ENCODE measurements at places on chromosomes 16 and 17.

DNA sequence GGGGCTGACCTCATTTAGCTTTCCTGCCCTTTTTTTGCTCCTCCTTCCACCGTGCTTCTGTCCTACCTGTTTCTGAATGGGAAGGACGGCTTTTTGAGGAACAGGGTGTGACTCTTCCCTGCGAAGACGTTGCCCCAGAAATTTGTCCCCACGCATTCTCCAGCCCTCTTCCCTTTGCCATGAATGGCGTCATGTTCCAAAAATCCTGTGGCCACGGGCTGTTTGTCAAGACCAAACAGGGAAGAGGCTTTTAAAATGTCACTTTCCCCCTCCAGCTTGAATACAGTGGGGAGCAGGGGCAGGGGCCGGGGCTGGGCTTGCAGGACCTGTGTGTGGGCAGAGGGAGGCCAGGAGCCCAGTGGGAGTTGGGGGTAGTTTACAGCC lies 13.9 kb downstream of the MPRIP start:
- no peak for DNase-seq

DNA sequence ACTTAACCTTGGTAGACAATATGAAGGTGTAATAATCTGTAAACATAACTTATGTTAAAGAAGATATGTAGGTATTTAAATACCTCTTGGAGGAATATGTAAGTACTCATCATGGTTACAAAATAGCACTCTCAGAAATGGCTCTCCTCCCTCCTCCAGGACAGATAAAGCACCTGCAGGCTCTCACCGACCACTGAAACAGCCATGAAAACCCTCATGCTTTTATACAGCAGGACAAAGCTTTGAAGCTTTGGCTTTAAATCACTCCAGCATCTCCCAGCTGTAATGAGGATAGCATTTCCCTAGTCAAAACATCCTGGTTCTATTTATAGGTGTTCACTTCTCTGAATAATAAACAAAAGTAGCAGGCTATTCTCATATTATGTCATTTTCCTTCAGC lies 69.1 kb upstream of the PMFBP1 start:
- DNase-seq: no peak

GRCh38 chr17:43360376-43360738 lies 38.4 kb upstream of the ARL4D start:
- peak; percentile 82 for DNase-seq

- no peak for DNase-seq
Measured at GRCh38 chr16:8108991-8109509, 481.3 kb downstream of the TMEM114 start.

DNA sequence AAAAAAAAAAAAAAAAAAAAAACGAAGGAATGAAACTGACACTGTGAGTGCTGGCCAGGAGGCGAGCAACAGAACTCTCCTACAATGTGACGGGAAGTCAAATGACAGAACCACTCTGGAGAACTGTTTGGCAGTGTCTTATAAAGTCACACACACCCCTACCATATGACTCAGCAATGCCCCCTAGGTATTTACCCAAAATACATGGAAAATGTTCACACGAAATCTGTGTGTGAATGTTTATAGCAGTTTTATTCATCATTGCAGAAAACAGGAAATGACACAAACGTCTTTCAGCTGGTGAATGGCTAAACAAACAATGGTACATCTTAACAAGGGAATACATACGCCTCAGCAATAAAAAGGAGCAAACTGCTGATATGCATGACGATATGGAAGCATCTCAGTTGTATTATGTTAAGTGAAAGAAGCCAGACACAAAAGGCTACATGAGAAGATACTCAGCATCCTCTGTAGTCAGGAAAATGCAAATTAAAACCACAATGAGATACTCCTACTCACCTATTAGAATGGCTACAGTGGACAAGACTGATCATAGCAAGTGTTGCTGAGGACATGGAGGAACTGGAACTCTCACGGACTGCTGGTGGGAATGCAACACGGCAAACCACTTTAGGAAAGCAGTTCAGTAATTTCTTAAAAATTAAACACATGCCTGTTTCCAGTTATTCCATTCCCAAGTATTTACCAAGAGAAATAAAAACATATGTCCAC lies 74.7 kb downstream of the TBC1D16 start:
- DNase-seq: no peak

DNA sequence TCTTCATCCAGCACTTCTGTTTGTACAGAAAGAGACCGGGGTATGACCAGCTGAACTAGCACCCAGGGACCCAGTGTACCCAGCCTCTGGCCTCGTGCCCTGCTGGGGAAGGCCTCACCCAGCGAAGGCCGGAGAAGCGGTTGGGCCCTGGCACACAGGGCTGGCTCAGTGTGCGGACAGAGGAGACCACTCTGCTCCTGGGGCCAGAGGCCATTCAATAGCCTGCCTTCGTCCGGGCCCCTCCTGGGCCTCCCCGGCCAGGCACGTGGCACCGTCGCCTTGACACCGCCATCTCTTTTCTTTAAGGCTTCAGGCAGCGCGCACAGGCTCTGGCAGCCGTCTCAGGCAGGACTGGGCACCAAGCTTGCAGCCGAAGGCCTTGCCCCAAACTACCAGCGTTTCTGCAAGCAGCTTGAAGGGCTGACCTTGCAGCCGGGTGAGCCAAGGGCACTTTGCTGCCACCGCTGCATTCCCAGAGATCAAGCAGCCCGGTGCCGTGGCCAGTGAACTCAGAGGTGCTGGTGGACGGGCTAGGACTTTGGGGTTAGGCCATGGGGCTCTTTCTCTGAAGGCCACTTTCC lies 8.0 kb downstream of the TAX1BP3 start:
- no peak for DNase-seq

DNA sequence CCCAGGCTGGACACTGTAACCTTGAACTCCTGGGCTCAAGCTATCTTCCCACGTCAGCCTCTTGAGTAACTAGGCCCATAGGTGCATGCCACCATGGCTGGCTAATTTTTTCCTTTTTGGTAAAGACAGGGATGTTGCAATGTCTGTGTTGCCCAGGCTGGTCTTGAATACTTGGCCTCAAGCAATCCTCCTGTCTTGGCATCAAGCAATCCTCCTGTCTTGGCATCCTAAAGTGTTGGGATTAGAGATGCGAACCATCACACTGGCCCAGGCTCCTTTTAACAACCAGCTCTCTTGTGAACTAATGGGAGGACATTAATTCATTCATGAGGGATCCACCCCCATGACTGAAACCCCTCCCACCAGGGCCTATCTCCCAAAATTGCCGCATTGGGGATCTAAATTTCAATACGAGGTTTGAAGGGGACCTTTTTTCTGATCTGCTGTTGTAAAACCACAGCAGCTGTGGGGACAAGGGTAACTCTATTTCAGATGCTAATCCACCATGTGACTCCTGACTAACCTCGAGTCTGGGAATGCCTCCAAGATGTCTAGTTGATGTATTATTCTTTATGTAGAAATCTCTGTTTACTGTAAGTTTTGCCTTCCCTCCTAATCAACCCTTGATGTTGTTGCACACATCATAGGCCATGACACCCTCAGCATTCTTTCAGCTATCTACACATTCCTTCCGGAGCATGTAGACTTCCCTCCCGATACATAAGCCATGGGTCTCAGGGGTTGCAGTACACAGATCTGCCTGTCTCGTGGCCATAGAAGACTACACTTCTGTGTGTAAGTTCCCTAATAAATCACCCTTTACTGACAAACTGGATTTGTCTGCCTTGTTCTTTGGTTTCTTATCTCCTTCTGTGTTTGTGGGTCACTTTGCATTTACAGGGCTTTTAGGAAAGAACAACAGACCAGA lies 37.6 kb downstream of the RNF112 start:
- DNase-seq: peak; percentile 64

DNA sequence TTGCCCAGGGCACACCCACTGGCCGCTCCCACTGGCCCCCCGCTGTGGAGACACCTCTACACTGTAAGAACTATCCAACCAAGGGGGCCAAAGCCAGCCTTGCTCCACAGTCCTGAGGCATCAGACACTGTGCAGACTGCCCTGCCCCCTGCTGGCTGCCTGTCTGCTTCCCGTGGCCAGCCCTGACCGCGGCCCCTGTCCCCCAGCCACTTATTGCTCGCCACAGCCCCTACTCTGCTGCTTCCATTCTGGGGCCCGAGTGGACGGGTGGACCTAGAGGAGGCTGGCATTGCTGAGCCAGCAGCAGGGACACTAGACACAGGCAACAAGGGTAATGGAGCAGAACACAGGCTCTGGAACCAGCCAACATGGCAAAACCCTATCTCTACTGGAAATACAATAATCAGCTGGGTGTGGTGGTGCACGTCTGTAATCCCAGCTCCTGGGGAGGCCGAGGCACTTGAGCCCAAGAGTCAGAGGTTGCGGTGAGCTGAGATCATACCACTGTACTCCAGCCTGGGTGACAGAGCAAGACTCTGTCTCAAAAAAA lies 19.7 kb upstream of the LRRC37A3 start:
- no peak for DNase-seq

Measured in right atrium auricular region (tissue), 2 donors.